ENCODE measurements at places on chromosomes 3 and 15.

GRCh38 chr3:100798012-100798411, 88.7 kb downstream of the TFG start:
- DNase-seq = peak; percentile 18

- DNase-seq = no peak
Observed at GRCh38 chr3:147661916-147662315, 252.8 kb downstream of the ZIC1 start.

- no peak for DNase-seq
Observed at GRCh38 chr3:33575311-33575710, 135.1 kb upstream of the UBP1 start.

- DNase-seq = peak; percentile 91
Observed at GRCh38 chr3:15330031-15330596, 2.3 kb downstream of the SH3BP5 start.

DNA sequence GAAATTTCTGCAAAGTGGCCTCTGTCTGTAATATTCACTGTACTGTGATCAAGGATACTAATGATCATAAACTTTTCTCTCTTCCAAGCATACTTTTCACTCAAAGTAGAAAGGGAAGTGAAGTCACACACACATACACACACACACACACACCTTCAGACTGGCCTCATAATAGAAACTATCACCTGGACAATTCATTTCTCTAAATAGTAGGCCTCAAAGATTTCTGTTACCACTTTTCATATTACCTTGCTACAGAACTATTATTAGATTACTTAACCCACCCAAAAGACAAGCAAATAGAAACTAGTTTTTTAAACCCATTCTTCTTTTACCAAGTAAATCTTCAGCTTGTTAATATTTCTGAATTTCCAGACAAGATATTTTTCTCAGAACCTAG, 12.2 kb downstream of the CPB1 start:
- DNase-seq = no peak

- DNase-seq = peak; percentile 81
Observed at GRCh38 chr3:57918123-57918837, 89.9 kb upstream of the FLNB start.

DNA sequence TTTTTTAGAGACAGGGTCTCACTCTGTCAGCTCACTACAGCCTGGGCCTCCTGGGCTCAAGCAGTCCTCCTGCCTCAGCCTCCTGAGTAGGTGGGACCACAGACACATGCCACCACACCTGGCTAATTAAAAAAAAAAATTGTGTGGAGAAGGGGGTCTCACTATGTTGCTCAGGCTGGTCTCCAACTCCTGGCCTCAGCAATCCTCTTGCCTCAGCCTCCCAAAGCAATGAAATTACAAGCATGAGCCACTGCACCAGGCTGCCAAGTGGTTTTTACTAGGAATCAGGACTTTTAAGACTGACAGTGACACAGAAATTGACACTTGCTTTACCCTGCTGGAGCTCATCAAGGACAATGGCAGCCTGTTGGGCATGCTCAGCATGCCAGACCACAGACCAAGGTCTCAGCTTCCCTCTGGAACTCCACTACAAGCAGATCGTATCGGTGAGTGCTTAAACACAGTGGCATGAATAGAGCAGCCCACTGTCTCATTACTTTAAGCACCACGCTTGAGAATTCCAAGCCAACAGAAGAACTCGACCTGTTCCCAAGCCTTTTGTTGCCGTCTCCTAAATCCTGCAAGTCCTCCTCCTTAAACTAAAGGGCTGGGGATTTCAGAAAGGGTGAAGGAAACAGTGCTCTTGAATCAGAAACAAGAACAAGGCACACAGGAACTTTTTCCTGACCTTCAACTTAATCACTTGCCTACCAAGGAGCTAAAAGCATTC, 41.4 kb downstream of the EOMES start:
- DNase-seq = no peak

DNA sequence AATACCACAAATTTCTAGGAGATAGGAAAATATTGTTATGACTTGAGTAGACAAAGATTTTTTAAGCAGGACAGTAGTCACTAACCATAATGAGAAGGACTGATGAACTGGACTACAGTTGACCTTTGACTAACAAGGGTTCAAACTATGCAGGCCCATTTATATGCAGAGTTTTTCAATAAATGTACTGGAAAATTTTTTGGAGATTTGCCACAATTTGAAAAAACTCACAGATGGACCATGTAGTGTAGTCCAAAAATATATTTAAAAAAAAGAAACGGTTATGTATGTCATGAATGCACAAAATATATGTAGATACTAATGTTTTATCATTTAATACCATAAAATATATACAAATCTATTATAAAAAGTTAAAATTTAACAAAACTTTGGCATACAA, 151.8 kb downstream of the LRRN1 start:
- DNase-seq = no peak

GRCh38 chr3:29582273-29582672, 301.4 kb downstream of the RBMS3 start:
- DNase-seq = no peak

GRCh38 chr3:153233986-153234385, 72.0 kb downstream of the RAP2B start:
- DNase-seq = no peak

DNA sequence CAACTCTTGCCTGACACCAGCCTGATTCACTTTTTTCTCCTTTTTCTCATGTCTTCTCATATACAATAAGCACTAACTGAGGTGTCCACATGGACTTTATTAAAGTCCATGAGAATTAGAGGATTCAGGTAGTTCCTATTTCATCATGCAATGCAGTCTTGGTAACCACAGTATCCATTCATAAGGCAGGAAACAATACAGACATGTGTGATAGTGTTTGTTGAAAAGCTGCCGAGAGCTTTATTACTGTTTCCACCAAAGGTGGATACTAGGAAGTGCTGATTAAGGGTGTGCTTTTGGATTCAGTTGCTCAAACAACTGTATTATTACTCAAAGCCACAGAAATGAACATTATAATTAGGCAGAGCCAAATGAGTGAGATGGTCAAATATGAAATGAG, 5.3 kb downstream of the CASR start:
- no peak for DNase-seq

- no peak for DNase-seq
Observed at GRCh38 chr3:141629976-141630375, 108.1 kb upstream of the RNF7 start.

DNA sequence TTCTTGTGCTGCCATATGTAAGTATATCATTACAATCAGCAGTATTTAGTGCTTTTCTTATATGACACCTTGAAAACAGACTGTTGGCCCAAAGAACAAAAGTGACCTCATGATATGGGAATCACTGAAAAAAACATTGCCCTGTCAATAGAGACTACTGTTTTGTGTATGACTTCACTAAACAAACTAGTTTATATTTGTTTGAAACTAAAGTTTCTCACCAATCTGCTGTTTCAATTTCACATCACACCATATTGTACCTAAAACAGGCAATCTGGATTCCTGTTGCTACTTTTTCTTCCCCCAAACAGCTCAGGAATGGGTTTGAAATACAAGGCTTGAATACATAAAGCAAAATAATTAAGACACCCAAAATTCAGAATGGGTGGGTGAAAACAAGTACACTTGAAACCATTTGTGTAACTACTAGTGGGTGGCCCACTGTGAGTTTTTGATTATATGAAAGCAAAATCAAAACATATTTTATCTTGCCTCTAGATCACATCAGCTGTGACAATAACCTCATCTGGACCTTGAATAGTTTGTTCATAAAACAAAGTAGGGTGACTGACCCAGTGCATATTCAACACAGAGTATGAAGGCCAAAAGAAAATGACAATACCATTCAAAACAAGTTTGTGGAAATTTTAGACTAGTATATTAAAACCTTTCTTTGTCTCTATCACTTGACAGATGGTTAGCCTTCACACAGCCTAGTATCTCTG, 5.9 kb downstream of the ZBTB20 start:
- DNase-seq = no peak

GRCh38 chr3:65888196-65888595, 150.5 kb downstream of the MAGI1 start:
- DNase-seq = no peak

DNA sequence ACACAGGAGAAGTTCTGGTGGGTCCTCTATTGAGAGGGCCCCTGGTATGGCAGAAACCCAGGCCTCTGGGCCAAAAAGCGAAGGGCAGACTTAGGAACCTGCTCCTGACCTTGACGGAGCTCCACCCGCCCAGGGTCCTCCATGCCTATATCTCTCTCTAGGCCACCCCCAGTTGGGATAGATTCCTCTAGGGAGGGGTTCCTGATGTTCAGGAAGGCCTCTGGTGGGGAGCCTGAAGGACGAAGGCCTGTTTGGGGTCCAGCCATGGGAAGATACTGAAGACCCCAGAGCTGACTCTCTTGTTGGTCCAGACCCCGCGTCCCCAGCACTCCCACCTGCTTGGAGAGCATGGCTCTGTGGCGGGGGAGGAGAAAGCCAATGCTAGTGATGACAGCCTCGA, 104.2 kb downstream of the CORO2B start:
- no peak for DNase-seq

- no peak for DNase-seq
Observed at GRCh38 chr3:46993292-46993691, 13.8 kb downstream of the NBEAL2 start.

GRCh38 chr3:149831321-149831720, 18.3 kb downstream of the RNF13 start:
- DNase-seq = no peak

GRCh38 chr15:33262306-33262705, 48.5 kb upstream of the RYR3 start:
- DNase-seq = no peak

DNA sequence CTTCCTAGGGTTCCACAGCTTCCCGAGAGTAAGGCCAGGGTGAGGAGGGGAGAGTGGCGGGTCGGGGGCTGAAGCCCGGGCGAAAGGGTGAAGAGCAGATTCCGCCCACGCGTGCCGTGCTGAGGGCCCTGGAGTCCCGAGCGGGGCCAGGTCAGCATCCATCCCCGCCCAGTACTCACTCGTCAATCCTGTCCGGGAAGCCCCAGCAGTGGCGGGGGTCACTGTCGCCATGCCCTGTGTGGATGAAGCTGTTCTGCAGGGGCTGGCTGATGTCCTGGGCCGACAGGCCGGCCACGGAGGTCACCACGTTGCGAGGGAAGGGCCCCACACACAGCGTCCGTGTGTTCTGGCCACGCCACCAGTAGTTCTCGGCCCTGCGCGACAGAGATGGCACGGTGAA, 36.3 kb downstream of the TNK2 start:
- DNase-seq = no peak

- peak; percentile 65 for DNase-seq
Observed at GRCh38 chr3:197494366-197495058, 61.3 kb downstream of the BDH1 start.

GRCh38 chr15:29652595-29652994, 169.7 kb downstream of the TJP1 start:
- no peak for DNase-seq

GRCh38 chr3:173825730-173826129, 428.2 kb downstream of the NLGN1 start:
- DNase-seq = no peak

GRCh38 chr3:115512565-115513415, 110.5 kb upstream of the GAP43 start:
- peak; percentile 56 for DNase-seq

DNA sequence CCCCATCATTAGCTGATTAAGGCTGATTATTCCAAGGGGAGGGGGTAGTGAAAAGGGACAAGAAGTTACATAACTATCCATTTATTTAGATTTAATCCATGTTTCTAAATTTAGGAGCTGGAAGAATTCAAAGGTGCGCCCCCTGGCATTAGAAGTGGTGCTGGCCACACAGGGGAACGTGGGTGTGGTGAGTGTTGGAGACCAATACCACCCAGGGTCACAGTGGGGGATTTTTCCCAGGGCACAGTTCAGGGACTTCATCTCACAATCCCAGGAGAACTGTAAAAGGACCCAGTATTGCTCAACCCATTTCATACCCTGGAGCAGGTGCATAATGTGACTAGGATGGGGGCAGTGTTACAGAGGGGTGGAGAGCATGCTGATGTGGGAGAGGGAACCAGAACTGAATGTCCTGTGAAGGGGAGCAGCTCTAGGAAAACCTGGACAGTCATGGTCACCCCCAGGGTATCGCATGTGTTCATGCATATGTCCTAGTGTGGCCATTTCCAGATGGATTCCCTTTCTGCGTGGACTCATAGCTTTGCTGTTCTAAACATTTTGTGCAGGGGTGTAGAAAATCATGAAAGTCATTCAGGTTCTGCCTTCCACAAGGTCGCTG, 110.3 kb downstream of the LSM3 start:
- DNase-seq = no peak

DNA sequence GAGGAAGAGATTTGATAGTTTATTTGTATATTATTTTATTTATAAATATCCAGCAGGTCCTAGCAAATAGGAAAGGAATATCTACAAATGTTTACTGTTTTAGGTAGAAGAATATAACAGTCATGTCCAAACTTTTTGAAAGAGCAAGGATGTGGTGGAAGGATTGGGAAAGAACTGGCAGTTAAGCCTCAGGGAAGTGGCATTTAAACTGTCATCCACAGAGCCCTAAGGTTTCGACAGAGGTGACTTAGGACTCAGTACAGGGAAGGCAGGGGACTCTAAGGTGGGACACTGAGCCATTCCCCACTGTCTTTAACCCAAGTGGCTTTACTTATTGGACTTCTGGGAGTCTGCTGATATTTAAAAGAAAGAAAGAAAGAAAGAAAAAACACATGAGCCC, 11.8 kb upstream of the TMEM87A start:
- DNase-seq = no peak

DNA sequence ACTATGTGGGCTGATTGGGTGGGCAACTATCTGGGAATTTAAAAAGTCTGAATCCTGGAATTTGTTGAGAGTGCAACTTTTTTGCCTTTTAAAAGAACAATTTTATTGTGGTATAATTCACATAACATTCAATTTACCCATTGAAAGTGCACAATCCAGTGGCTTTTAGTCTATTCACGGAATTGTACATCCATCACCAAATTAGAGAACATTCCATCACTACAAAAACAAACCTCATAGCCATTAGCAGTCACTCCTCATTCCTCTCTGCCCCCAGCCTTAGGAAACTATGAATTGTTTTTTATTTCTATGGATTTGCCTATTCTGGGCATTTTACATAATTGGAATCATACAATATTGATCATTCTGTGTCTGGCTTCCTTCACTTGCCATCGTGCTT, 101.8 kb upstream of the ALDH1A3 start:
- no peak for DNase-seq

DNA sequence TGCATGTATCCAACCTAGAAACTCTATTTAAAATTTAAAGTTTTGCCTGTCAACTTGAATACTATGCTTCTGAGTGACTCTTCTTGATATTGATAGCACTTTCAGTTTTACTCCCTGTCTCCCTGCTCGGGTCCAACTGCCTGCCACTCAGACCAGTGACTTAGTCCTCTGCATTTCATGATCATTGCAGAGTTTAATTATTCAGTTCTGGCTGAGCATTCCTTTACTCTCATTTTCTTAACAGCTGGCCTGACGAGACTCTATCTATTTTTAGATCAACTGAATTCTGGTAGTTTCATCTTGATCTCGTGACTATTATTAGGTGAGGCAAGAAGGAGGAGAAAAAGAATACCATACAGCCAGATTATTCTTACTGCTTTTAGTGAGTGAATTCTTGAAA, 617.4 kb downstream of the SI start:
- DNase-seq = peak; percentile 20
